M059J (cell line): ENCODE measurements at places on chromosomes 1 and 21.

- no peak for DNase-seq
Measured at GRCh38 chr1:53344921-53345838, 17.3 kb upstream of the LRP8 start.

GRCh38 chr1:63746129-63746864 is 27.5 kb upstream of the ROR1 start:
- peak; percentile 88 for DNase-seq

DNA sequence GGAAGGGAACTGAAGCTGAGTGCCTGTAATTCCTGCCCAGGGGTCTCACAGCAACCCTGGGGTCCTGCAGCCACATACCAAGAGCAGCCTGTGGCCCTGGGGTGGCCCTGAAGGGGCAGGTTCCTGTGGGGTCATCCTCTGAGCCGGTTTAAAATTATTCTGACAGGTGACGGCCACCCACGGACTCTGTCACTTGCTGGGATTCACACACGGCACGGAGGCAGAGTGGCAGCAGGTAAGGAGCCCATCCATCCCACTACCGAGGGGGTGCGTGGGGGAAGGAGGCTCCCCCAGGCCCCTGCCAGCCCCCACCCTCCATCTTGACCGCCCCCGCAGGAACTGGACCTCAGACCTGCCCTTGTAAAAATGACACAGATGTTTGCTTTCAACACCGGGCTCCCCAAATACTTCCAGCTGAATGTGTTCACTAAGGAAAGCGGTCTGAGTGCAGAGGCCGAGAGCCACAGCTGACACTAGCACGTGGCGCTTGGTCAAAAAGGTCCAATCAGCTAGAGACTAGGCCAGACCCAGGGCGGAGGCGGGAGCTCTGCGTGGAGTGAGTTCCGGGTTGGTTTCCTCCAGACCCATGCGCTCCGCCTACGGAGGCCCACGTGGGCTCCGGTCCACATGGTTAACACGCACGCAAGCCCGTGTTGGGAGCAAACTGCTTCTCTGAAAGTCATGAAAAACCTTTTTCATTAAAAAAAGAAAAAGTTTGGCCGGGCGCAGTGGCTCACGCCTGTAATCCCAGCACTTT is 10.0 kb downstream of the YBEY start:
- no peak for DNase-seq

DNA sequence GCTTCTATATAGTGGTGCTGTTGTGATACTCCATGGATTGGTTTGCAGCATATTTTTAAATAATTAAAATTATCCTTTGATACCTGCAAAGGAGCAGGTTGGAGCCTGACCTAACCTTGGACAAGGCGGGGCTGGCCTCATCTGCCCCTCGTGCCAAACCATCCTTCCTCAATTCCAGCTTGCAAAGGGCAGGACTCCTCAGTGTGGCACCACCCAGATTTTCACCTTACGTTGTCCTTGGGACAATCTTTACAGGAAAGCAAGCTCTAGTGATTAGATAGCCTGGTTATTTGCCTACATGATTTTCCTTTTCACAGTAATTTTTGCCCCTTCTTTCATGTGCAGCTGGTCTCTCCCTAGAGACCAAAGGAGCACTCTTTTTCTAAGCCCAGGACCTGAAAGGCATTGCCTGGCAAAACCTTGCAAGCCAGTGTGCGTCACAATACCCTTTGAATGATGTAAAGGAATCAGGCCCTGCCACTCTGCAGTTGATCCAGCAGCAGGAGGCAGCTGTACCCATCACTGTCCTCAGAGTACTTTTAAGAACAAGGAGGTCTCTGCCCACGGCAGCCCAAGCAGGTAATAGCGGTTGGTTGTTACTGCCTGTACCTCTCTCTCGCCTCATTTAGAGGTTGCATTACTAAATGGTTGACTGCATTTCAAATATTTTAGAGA is 99.4 kb downstream of the ADSS2 start:
- DNase-seq = no peak

- no peak for DNase-seq
Measured at GRCh38 chr21:19228226-19228625, 824.6 kb upstream of the TMPRSS15 start.
